ENCODE measurements at places on chromosomes 13 and 19.

GRCh38 chr13:98397221-98397620, 179.7 kb downstream of the STK24 start:
- no peak for DNase-seq

GRCh38 chr13:94312511-94313216, 166.8 kb downstream of the DCT start:
- DNase-seq: no peak

DNA sequence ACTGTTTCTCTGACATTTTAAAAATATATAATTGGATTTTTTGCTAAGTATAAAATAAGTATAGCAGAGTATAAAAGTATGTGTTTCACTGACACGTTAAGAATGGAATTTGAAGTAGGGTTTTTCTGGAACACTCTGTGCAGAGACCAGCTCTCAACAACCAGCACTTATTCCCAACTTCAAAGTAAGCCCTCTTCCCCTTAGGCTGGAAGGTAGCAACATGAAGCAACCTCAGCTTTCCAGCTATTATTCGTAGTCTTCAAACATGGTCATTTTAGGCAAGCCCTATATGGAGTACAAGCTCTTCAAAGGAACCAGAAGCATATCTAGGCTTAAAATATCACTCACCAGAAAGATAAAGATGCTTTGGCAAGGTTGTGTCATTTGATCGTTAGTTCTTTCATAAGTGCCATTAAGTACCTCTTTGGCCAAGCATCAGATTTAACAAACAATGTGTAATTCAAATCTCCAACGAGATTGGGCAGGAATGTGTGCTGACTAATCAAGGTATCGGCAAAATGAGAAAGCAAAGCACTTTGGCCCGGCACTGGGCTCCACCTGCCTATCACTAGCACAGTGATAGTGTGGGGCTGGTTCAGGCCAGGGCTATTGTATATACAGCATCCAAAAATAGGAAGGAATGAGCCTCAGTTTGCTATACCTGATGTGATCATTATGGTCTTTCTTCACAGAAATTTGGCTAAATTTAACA, 95.9 kb upstream of the FREM2 start:
- no peak for DNase-seq

DNA sequence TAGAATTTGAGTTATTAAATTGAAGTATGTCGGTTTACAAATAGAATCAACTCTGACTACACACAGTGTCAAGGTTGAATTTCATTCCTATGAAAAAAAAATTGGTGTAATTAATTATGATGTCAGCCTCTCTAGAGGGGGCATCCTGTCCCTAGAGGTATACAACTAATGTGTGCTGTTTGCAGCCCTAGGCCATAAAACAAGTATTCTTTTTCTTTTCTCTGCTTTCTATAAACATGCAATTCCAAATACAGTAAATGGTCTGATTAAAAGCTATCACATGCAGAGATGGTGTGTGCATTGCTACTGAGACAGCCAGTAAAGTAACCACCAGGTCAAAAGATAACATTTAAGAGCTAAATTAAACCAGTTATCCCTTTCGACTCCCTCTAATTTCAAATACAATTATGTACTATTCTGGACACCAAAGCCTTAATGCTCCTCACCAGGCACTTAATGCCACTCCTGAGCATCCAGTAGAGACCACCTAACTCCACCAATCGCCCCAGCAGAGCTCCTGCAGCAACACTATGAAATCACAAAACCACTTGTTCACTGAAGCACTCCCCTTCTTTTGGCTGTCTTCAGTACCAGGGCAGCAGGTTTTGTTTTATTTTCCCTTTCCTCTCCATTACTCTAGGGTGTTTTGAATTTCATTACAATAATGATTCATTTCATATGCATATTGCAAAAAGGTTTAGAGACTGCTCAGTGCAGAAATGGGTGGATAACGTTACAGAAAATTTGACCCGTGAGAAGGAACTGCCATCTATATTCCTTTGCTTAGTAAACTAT, 426.9 kb downstream of the PCDH9 start:
- no peak for DNase-seq

GRCh38 chr13:70723732-70724131, 615.5 kb upstream of the KLHL1 start:
- DNase-seq: no peak

DNA sequence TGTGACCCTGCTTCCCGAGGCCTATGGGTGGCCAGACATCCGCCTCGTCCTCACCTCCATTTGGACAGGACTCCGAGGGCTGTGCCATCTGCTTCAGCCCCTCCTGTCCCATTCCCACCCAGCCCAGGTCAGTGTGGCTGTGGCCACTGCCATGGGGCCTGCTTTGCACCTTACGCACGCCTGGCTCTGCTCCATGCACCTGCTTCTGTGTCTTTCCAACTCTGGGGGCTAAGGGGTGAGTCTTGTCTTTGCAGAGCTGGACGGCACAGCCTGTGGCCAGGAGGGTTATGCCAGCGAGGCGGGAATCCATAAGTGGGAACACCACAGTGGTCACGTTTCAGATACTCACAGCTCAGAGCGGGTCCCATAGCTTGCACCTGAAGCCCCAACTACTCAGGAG, 5.2 kb upstream of the ZNF554 start:
- DNase-seq: no peak

GRCh38 chr19:36152352-36153091, at the start of gene COX7A1:
COX7A1 (minus strand) TSS chr19:36152447; CDS start chr19:36152407, 40 bp downstream.
- DNase-seq: no peak

DNA sequence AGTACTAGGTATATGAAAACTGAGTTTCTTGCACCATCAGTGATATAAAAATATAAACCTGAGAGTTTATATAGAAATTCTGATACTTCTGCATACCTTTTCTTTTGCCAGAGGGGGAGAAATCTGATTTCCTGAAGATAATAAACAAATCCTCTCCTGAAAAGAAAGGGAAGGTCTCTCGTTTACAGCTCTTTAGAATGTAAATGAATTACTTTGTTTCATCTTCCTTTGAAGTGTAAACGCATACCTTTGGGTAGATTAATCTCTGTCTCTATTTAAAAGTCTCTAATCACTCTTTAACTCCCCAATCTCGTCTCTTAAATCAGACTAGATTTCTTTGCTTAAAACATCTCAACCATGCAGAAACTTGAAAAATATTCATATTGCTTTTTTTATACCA, 1092.9 kb downstream of the SLITRK5 start:
- DNase-seq: no peak

DNA sequence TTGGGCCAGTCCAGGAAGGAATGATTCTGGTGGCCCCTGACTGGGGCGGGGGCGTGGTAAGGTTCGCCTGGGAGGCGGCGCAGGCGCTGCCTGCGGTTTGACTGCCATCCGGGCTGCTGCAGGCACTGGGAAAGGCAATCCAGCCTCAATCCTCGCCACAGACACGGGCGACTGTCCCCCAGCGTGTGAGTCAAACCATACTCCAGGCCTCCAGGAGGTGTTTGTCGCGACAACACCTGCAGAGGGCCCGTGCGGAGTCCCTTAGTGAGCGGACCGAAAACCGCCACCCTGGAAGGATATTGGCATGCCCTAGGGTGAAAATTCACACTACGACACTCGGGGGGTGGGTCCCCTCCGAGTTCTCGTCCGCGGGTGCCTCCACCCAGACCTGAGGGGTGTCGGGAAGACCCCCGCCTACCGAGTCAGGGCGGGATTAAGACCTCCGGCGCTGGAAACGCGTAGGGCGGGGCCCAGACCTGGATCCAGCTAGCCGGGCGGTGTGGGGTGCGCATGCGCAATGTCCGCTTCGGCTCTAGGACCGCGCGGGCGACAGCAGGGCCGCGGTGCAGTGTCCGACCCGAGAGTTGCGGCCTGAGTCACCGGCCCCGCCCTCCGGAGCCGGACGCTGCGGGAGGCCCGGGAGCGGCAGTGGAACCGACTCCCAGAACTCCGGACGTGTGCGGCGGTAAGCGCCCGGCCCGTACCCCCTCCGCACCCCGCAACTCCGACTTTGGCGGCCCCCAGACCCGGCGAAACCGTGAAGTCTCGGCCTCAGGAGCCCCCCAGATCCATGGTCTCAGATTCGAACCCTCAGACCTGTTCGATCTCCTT, at the start of gene CAPNS1:
CAPNS1 (plus strand) TSS at position 594 of the 831 bp plus-strand sequence. CDS start 946 bp downstream, outside the sequence.
- DNase-seq: peak; percentile 90

DNA sequence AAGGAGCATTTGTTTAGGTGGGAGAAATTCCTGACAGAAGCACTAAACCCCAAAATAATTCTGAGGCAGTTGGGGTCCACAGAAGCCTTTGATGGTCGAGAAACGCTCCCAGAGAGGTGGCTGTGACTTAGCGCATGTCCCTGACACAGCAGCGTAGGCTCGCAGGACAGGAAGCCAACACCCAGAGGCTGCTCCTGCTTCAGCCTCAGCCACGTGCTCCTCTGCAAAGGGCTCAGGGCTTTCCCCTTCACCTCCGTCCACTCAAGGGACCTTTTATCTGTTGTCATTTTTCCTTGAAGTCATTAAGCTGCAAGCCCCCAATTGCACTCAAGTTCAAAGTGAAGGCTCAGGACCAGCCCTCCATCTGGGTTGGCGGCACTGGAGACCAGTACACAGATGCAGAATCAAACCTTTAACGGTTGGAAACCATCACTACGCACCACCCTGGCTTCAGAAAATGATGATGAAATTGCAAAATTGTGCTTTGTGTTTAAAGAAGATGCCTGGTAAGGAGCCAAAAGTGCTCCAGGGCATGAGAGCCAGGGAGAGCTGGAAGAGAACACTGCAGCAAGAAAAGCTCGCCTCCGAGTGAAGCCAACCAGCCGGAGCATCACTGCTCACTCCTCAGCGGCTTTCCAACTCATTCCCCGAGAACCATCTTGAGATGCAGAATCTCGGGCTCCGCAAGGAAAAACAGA, 219.6 kb downstream of the RAP2A start:
- no peak for DNase-seq

DNA sequence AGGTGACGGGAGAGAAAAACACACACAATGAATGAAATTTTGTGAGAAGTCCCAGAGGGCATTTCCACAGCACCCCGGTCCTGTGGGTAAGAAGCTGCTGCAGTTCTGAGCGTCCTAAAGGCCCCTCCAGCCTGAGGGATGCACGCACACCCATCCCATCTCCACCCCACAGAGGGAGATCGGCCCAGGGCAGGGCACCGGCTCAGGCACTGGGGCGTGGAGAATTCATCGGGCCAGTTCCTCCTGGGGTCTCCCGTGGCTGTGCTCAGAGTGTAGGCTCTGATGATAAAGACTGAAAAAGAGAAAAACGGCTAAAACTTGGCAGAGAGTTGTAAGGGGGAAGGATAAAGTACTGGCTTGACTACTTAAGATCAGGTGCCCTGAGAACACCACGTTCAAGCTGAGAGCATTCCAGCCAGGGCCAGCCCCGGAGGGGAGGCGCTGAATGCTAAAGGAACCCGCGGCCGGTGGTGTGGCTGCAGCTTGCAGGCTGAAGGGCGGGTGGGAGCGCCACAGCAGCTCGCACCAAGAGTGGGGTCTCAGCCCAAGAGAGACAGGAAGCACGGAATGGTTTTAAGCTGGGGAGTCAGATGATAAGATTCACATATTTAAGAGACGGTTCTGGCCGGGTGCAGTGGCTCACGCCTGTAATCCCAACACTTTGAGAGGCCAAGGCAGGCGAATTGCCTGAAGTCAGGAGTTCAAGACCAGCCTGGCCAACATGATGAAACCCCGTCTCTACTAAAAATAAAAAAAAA, 121.9 kb upstream of the SPACA7 start:
- DNase-seq: no peak

- DNase-seq: no peak
Observed at GRCh38 chr19:15265850-15266248, 33.6 kb upstream of the EPHX3 start.

GRCh38 chr13:75326173-75327134, 155.5 kb downstream of the TBC1D4 start:
- peak; percentile 55 for DNase-seq

- DNase-seq: no peak
Observed at GRCh38 chr19:48928164-48929025, 5.1 kb upstream of the DHDH start.

DNA sequence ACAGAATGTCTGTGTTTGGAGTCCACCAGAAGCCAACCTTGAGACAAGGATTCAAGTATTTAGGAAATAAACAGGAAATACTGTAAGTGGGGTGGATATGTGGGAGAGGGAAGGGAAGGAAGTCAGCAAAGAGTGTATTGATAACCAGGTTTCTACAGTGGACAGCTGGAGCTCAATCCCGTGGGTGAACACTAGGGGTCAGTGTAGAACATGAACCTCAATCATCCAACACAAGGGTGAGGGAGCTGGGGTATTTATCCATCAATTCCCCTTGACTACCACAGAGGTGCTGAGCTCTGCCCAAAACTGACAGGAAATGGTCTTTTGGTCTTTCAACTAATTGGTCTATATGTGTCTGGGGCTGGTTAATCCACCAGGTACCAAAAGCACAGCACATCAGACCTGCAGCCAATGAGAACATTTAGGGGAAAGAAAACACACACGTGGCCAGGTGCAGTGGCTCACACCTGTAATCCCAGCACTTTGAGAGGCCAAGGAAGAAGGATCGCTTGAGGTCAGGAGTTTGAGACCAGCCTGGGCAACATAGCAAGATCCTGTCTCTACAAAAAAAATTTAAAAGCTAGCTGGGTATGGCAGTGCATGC, 5.6 kb upstream of the SYDE1 start:
- peak; percentile 33 for DNase-seq

GRCh38 chr13:98399756-98400155, 177.2 kb downstream of the STK24 start:
- DNase-seq: no peak

GRCh38 chr13:108743522-108743921, 114.1 kb downstream of the MYO16 start:
- DNase-seq: no peak

GRCh38 chr19:11281356-11282049, 14.5 kb upstream of the TSPAN16 start:
- DNase-seq: no peak

DNA sequence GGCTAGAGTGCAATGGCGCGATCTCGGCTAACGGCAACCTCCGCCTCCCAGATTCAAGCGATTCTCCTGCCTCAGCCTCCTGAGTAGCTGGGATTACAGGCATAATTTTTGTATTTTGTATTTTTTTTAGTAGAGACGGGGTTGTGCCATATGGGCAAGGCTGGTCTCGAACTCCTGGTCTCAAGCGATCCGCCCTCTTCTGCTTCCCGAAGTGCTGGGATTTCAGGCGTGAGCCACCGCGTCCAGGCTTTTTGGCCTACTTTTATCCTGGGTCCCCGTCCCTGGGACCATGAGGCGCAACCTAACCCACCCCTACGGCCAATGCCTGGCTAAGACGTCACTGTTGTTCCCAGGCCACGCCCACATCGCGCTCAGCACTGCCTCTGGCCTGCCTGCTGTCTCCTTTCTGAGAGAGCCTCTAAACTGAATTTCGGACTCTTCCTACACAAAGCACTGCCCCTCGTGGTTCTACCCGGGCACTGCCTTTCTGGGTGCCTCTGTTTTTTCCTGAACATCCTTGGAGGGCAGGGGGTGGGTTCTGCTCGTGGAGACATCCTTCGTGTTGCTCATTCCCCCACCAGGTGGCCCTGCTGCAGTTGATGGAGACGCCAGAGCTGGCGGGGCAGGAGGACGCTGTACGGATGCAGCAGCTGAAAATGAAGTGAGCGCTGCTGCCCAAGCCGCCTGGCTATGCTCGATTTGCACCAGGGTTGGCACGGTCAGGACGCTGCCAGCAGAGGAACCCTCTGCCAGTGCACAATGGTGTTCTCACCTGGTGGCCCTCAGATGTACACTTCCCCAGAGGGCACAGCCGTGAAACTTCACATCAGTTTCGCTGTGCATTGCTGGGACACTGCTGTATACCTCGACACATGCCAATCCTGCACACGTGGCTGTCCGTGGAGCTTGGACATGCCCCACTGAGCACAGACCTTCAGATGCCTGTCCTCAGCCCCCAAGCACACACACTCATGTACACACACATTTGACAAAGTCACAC, 2.0 kb downstream of the REX1BD start:
- DNase-seq: no peak

All from stimulated activated CD4-positive, alpha-beta T cell treated with anti-CD3 and anti-CD28 coated beads, Interleukin-4, amount 100 ng/mL, for 4 hours (primary cell).